ENCODE measurements at places on chromosomes 4 and X.

- DNase-seq = peak; percentile 5
These were observed 1907.6 kb upstream of the TENM3 start for GRCh38 chr4:180335566-180335965.

DNA sequence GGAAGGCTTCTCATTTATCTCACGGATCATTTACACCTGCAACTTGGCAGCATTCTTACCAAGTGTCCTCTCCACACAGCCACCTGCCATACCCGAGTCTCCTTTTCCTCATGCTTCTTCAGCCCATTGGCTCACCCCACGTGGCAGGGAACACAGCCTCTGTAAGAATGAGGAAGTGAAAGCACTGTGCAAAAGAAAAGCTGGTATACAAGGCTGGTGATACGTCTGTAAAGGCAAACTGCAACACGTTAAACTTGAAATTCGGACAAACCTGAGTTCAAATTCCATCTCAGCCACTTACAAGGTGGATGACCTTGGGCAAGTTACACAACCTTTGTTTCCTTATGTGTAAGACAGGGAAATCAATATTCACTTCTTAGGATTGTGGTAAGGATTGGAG lies 164.0 kb upstream of the RASGEF1B start:
- no peak for DNase-seq

GRCh38 chr4:146224326-146224966 lies 10.1 kb downstream of the REELD1 start:
- DNase-seq = no peak

GRCh38 chr4:140195806-140196205 lies 41.8 kb upstream of the MAML3 start:
- DNase-seq = no peak

DNA sequence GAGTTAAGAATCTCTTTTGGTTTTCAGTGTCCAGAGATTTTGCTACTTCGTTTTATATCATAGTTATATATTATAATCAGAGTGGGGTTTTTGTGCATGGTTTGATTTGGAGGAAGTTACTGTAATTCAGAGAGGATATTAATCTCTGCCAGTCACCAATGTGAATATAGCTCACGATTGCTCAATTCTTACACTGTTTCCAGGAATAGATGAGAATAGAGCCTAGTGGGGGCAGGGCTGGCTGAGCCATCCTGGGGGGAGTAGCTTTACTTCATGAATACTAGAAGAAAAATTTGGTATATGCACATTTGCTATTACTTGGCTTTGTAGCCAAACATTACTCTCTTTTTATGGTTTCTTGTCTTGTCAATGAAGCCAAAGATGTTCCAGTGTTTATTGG lies 60.9 kb upstream of the TRPC3 start:
- DNase-seq = no peak

- no peak for DNase-seq
These were observed 6.9 kb upstream of the CLOCK start for GRCh38 chr4:55553441-55554201.

- peak; percentile 3 for DNase-seq
These were observed 333.8 kb downstream of the C4orf33 start for GRCh38 chr4:129429581-129430320.

GRCh38 chr4:76384052-76384451 lies 36.9 kb downstream of the CCDC158 start:
- DNase-seq = no peak

DNA sequence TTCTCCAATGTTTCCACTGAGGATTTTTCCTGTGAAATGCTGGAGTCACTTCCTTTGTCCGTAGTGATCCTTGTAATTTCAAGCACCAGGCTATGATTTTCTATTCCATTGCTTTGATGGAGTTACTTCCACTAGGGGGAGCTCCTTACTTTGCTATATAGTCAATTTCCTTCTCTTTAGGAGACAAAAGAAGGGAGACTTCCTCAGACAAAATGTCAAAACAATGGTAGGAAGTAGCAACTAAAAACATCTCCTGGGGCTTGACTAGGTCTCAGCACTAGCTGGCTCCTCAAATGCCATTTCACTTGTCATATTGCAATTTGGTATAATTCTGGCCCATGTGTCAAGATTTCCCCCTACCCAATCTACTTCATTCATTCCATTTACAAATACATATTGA lies 24.1 kb downstream of the ZCCHC12 start:
- peak; percentile 10 for DNase-seq

GRCh38 chr4:8457646-8458252 lies 17.2 kb downstream of the TRMT44 start:
- DNase-seq = no peak

- DNase-seq = no peak
These were observed 19.0 kb upstream of the PAGE4 start for GRCh38 chrX:49809891-49810632.

DNA sequence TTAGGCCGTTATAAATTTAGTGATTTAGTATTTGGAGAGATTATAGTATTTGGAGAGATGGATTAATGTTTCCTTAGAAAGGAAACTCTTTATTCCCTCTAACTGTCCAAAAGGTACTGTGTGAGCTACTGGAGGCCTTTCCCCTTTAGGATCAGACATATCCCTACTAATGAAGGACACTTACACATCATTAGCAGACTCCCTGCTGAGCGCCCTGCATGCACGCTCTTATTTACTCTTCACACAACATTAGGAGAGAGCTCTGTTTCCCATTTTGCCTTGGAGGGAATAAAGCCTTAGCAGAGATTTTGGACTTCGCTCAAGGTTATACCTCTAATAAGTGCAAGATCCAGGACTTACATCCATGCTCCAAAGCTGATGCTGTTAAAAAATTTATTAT lies 17.8 kb upstream of the STOX2 start:
- DNase-seq = no peak

DNA sequence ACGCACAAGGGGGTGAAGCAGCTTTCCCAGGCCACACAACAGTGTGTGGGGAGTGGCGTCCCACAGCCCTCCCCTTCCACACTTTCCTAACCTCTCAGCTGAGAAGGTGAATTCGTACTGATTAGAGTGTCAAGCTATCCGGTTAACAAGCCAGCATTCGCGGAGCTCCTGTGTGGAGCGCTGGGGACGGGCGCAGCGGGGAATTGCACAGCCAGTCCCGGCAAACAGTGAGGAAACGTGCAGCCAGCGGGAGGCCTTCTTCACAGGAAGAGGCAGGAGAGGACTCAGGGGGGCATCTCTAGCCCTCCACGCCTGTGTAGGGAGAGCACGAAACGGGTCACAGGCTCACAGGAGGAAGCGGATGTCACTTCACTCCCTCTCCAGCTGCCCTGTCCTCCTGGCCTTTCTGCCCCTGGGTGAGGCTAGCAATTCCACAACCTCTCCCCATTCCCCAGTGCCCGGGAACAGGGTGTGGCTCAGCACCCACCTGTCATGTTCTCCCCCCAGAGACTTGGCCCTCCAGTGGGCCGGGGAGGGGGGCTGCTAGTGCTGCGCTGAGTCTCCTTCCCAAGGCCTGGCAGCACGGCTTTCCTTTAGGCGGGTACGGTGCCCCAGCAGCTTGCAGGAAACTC lies 117.3 kb downstream of the CPZ start:
- no peak for DNase-seq

DNA sequence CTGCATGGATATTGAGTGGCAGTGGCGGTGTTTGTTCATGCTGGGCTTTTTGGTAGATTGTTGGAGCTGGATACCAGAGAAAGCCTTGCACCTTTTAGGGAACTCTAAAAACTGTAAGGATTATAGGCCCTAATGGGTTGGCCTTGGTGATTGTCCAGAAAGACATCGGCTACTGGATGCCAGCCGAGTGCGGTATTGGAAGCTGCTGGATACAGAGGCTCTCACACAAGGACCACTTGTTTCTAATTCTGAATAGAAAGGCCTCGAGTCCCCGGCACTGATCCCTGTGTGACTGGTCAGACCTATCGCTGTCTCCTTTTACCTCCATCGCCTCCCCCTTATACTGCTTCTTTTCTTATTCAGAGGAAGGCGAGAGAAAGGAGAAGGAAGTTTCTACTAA lies 27.3 kb upstream of the SCOC start:
- no peak for DNase-seq

GRCh38 chr4:14000091-14000814 lies 372.7 kb upstream of the BOD1L1 start:
- DNase-seq = no peak

DNA sequence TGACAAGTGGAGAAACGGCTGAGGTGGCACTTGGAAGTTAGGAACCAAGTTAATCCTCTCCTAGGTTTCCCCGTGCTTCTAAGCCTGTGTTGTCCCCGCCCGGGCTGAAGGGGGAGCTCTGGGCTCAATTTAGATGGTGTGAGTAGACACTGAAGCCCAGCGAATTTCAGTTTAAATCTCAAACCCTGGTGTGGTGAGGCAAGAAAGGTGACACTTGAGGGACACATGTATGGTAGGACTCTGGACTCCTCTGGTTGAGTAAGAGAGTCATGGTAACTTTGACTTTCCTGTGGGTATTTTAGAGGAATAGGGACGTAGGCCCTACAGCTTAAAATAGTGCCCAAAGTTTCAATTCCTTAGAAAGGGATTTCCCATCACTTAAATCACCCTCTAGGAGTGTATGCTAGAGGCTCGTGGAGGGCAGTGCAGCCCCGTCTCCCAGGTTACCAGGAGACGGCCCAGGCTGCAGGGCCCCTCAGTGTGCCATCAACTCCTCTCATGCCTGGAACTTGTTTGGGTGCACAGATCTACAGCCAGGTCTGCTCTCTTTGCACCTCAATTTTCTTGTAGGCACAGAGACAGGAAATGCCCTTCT lies 24.0 kb downstream of the HAND2 start:
- peak; percentile 25 for DNase-seq

GRCh38 chr4:144712775-144713174 lies 66.8 kb downstream of the HHIP start:
- DNase-seq = no peak

DNA sequence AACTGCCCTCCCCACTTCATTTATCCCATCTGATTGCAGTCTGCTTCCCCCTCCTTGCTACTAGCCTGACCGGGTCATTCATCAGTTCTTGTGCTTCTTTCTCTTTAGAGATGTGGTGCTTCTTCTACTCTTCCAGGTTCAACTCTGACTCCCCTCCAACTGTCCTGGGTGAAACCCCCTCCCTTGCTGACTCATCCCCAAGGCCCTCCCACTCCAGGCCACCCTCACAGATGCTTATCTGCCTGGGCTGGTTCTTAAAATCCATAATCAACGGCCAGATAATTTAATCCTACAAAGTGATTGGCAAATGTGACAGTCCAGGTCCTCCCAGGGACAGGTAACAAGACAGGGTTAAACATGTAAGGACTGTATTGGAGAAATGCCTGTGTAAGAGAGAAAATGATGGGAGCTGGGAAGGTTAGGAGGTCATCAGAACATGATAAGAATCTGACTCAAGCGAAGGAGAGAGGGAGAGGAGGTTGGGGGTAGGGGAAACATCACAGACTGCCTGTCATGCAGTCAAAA lies 182.8 kb upstream of the C1QTNF7 start:
- no peak for DNase-seq

DNA sequence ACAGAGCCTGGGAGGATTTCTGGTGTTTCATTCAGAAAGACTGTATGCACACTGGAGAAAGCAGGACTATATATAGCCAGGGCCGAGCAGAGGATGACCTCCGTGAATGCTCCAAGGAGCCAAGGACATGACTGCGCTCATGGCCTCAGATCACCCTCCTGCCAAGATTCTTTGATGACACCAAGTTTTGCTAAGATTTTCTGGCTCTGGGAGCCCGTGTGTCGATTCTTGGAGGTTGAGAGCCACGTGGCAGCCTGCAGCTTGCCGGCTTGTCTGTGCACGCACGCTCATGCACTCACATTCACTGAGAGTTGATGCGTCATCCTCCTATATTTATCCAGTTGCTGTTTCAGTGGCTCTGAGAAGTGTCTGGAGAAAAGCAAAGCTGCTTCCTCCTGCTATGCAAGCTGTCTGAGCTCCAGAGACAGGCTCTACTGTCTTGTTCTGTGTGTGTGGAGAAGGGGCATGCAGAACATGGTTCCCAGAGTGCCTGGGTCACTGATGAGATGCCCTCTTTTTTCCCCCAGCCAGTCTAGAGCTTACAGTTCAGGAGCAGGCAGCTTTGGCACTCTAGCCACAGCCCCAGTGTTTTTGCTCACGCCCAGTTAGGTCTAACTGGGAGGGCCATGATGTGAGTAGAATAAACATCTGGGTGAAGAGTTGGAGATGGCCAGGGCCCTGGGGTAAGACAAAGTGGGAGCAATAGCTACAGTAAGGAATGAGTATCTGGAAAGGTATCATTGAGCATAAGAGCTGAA lies 64.9 kb upstream of the SCOC start:
- DNase-seq = peak; percentile 50

DNA sequence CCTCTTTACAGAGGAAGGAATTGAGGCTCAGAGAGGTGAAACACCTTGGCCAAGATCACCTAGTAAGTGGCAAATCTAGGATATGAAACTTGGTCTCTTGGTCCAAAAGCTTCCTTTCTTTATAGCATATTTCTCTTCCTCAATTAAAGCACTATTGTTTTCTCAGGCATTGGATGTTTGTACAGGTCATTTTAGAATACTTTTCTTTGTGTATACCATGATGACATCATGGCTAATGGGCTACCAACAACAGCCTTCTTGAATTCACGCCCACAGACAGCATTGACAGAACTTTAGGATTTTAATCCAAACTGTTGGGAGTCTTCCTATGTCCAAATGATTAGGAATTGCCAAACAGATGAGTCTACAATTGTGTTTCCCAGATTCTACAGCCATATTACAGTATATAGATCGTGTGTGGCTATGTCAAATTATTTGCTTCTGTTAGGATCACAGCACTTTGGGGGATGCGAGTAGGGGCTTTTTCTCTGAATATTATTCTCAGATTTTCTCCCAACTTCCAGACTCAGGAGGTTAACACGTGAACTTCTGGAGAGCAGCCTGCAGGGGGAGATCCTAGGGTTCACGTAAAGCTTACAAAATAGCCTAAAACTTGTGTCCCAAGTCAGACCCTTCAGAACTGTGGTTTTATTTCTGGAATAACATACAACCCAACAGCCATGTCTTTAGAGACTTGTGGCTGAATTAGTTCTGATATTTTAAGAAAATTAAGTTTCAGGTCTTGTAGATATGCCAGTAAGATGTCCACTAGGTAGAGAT lies 191.8 kb downstream of the SHROOM3 start:
- no peak for DNase-seq

DNA sequence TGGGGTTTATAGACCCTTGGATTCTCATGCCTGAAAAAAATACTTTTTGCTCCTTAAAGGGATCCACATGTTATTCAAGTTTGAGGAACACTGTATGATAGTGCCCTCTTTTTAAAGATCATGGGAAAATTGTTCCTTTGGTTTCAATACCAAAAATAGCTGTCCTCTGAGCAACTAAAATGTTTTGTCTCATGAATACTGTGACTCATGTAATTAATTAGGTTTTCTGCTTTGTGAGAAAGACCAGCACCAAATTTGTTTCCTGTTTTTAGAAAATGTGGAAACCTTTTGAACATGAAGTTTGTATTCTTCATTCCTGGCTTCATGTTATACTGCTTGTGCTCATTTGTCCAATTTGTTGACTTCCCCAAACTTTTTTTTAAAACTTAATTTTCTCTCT lies 127.6 kb upstream of the SH3RF1 start:
- peak; percentile 42 for DNase-seq

GRCh38 chr4:109051054-109051453 lies 251.4 kb downstream of the COL25A1 start:
- no peak for DNase-seq

DNA sequence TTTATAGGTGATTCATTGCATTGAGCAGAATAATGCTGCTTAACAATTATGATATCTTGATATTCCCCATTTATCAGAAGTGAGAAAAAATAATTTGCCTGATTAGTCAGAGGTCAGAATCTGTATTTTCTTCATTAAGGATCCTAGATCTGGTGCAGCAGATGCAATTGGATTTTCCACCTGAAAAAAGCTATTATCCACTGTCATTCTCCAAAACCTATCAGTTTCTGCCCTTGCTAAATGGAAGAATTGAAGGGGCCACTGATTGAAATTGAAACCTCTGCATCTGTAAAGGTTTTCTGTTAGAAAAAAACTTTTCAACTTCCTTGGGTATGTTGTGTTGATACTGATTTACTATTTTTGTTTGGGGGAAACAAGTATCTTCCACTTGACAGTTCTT lies 636.0 kb upstream of the NDST4 start:
- DNase-seq = no peak
